ENCODE measurements at places on chromosomes 4 and X.

GRCh38 chrX:139691843-139692505, 16.0 kb downstream of the MCF2 start:
- DNase-seq: no peak

DNA sequence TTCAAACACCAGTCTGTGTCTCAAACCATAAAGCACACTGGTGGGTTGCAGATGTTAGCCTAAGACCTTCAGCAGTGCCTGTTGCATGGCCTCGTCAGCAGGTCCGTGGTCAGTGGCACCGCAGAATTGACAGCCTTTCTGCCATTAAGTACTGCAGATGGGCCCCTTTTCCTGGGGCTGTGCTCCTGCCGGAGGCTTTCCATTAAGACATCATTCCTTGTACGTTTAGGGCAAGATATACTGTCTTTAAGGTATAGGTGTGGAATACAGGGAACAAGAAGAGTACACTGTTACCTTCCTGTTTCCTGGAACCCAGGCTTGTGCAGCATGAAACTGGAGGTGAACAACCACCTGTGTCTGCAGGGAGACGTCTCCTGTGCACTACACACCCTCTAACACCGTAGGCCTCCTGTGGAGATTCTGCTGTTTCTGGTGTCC, 67.9 kb upstream of the WDR1 start:
- no peak for DNase-seq

DNA sequence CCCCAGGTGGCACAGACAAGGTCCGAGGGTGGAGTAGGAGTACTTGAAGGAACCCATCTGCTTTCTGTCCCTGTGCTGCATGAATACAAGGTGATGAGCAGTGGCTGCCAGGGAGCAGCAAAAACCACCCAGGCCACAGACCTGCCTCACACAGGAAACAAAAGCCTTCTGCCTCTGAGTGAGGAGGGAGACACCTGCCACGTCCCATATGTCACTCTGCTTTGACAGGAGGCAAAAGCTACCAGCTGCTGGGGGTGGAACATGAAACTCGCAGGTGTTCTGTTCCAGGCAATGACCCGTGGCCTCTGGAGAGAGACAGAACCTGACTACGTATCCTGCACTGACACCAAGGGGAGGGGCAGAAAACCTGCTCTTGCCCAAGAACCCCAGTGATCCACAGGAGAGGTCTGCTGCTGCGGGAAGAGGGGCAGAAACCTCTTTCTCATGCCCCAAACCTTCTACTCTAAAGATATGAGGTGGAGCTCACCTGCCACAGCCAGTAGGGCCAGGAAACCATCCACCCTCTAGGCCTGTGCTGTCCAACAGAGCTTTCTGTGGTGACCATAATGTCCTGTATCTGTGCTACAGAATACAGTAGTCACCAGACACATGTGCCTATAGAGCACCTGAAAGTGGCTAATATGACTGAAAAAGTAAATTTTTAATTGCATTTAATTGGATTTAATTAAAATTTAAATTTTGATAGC, 172.9 kb downstream of the PRDM5 start:
- DNase-seq: no peak

- DNase-seq: no peak
These were observed 19.0 kb downstream of the MRPL1 start for GRCh38 chr4:77881460-77882295.

- DNase-seq: no peak
These were observed 18.5 kb upstream of the TET2 start for GRCh38 chr4:105128208-105128607.

DNA sequence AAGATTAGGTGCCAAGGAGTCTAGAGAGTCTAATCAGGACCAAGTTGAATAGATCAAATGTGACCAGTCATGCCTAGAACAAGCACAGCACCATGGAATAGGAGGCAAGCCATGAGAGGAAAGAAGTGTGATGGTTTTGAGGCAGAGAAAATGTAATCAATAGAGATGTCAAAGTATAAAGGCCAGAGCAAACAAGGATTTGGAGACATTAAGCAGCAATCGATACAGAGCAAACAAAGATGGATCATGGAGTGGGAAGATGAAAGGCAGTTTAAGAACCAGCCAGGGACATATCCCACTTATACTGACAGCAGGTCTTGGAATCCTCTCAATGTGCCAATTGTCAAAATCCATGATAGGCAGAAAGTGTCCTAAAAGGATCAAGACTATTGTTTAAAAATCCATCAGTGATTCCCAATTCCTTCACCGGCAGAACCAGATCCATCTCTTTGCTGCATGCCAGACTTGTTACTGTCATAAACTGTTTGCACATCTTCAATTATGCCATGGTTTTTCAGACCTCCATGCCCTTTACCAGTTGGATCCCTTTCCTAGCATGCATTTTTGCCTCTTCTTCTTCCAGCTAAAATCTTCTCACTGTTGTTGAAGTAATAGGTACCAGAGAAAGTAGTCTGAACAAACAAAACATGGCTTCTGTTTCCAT, 520.7 kb upstream of the ARX start:
- no peak for DNase-seq

DNA sequence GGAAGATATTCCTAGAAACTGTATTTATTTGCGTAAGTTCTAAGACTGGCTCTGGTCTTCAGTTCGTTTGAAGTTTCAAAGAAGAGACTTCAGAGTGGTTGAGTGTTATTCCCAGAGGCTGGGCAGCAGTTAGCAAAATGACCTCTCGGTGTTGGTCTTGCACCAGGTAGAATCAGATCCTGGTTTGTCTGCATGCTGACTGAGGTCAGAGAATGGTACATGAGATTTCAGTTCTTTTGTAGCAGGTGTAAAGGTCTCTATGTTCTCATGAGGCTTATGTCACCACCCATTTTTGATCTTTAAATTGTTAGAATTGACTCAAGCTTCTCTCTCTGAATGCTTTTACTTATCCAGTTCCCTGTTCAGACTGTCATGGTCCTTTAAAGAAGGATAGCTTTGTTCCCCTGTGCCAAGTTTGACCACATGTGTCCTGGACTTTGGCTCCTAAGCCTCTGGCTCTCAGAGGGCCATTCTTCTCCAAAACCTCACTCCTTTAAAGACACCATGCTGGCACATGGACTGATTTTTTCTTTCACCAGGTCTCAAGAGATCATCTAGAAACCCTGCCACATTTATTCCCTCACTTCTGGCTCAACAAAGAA, 355.8 kb upstream of the BOD1L1 start:
- DNase-seq: no peak

- DNase-seq: no peak
These were observed 108.8 kb upstream of the STIM2 start for GRCh38 chr4:26751838-26752237.

DNA sequence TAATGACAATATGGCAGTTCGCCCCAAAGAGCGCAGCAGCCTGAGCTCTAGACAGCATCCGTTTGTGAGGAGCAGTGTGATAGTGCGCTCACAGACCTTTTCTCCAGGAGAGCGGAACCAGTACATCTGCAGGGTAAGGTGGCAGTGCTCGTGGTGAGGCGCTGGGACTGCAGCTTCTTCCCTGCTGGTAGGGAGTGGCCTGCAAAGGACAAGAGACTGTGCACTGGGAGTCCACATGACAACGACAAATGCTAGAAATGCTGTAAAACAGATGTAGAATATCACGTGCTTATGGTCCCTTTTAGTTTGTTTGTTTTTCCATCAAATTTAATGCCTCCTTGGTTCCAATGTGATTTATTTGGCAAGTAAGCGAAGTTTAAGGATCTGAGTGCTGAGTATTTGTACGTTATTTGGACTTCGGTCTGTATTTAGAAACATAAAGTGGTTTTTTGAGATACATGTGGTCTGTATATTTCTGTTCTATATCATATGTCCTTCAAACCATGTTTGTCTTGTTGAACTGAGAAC, 35.8 kb downstream of the CLDN22 start:
- no peak for DNase-seq

DNA sequence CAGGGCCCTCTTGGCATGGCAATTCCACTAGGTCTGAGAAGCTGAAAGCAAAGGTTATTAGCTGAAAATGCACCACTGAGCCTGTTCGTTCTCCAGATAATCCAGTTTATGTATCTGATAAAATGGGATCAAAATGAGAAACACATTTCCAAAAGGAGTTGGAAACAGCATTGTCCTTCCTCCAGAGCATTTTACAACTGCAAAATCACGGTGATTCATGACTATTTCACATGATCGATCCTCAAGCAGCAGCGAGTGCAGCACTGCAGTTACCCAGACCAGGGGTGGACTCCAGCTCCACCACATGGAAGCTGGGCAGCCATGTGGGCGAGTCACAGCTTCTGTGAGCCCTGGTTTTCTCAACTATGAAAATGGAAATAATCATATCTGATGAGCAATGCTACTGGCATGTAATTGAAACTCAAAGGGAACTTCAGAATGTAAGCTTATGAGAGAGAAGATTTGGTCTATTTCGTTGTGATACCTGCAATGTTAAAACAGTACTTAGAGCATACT, 78.7 kb upstream of the MSX1 start:
- no peak for DNase-seq

- DNase-seq: no peak
These were observed 38.6 kb downstream of the AMELX start for GRCh38 chrX:11331788-11332187.

DNA sequence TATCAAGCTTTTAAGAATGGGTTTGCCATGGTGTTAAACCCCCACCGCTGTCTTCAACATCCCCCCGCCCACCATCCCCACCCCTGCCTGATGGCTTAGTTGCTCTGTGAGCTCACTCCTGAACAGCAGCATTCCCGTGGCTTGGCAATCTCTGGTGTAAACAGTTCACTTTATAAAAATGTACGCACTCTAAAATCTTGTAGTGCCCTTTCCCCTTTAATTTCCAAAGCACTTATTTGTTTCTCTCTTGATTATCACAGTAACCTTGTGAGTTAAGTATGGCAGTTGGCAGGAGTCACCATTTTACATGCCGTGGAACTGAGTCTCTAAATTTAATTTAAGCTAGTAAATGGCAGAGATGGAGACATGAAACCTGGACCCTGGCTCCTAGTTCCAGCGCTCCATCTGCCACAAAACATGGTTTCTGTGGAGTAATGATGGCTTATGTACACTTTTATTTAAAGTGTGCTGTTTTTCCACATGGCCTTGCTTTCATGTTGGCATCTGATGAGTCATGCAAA, 123.1 kb downstream of the AFF1 start:
- no peak for DNase-seq

DNA sequence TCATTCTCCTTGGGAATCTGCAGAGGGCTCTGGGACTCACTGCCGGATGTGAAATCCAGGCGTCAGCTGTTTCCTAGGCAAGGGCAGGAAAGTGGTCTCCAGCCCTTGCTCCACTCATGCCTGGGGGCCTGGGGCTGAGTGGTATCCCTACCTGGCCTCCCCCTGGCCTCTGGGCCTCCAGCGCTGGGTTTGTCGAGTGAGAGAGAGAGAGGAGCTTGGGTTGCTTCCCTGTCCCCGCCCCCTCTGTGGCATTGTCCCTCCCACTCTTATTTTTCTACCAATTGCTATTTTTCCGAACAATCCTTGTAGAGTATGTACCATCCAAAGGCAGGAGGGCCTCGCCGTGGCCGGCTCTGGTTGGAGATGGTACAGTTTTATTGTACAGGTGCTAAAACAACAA, 53.1 kb downstream of the ELF4 start:
- no peak for DNase-seq

- DNase-seq: no peak
These were observed 9.0 kb downstream of the SORBS2 start for GRCh38 chr4:185803022-185803421.

- no peak for DNase-seq
These were observed 137.4 kb downstream of the DKK2 start for GRCh38 chr4:106898621-106899230.

DNA sequence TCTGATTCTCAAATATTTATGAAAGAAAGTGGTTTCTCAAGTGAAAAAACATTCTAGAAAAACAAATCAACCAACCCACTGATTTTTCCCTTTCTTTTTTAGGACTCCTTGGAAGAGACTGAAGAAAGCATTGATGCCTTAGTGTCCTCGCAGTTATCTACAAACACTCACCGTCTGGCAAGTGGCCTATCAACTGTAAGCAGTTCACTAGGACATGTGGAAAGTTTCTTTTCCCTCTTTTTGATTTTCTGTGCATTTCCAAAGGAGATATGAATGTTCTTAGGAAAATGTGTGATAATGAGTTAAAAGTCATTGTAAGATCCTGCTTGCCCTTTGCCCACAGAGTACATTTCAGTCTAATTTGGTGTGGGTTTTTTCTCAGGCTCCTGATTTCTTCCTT, 95.9 kb downstream of the SYTL5 start:
- DNase-seq: no peak

DNA sequence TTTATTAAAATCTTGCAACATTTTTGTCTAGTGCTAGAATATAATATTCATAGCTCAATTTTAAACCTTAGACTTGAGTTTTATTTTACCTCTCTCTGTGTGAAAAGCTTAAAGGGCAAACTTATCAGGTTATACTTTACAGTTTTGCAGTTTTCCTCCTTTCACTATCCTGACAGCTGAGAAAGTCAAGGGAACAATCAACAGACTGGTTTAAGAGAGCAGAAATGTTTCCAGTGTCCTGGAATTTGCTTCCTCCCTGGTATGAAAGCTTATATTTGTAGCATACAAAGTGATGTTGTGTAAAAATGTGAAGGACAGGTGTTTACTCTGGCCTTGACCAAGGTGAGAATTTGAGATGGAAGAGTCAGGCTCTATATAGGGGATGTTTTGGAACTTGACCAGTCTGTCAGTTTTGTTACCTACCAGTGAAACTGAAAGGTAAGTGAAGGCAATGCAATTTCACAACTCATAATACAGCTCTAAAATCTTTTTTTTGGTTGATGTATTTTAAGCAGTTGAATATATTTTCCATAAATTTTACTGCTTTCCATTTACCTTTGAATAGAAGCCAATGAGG, 64.6 kb downstream of the FHIP1A start:
- no peak for DNase-seq

DNA sequence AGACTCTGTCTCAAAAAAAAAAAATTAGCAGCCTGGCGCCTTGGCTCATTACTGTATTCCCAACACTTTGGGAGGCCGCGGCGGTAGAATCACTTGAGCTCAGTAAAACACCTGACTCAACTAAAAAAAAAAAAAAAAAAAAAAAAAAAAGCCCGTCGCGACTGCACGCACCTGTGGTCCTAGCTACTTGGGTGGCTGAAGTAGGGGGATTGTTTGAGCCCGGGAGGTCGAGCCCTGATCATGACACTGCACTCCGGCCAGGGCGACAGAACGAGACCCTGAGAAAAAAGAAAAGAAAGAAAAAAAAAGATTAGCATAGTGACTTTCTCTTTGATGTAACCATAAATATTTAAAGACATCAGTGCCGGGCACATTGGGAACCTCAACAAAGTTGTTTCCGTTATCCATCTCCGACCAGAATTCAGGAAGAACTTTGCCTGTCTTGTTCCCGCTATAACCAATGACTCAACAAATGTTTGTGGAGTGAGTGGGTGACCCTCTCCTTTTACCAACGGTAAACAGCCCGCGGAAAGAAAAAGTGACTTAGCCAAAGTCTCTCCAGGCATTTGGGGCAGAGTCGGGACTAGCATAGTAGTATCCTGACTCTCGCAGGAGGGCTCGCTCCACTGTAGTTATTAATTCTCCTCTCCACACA, 553 bp upstream of the MED28 start:
- DNase-seq: no peak

GRCh38 chr4:82851885-82852750, 38.8 kb downstream of the SEC31A start:
- DNase-seq: no peak

Measured in activated CD4-positive, alpha-beta T cell treated with anti-CD3 and anti-CD28 coated beads for 1 hour (primary cell).